Hematopoietic multipotent progenitor cell treated with erythropoietin and hydrocortisone succinate and interleukin-3 and kit ligand, for 4 days (in vitro differentiated cells): ENCODE measurements at places on chromosomes 16 and 17.
A peak's percentile ranks its signal among the peaks of the same experiment; 100 is the strongest.

DNA sequence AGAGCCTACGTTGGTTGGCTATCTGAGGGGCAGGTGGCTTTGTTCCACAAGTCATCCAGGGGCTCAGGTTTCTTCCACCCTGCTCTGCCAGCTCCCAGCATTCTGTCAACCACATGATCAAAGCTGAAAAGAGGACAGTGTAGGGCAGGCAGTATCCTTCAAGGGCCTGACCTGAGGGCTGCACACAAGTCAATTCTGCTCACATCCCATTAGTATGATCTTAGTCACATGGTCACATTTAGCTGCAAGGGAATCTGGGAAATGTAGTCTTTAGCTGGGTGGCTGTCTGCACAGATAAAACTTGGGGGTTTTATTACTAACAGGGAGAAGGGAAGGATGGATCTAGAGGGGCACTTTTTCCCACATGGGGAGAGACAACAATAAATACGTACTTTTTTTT, 97.3 kb downstream of the SALL1 start:
- peak; percentile 8 for DNase-seq

GRCh38 chr17:60577147-60577915, 22.7 kb upstream of the PPM1D start:
- DNase-seq = peak; percentile 66

- DNase-seq = peak; percentile 30
Observed at GRCh38 chr17:7888184-7888920, at the start of gene CHD3. Gene CHD3 (plus strand): TSS chr17:7888789. CDS start chr17:7889001, 212 bp downstream.

DNA sequence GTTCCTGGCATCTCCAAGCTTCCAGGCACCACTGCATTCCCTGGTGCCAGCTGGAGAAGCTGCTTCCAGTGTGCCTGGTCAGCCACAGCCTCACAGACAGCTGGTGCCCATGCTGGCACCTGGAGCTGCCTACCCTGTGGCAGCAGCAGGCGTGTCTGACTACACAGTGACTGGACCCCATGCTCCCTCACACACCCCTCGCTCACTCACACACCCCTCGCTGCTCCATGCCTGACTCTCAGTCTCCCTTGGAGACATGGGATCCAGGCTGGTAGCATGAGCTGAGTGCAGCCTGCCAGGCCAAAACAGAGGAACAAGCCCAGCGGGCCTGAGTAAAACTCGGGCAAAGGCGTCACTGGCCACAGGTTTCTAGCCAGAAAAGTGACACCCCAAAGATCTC, 59.1 kb upstream of the SMIM36 start:
- no peak for DNase-seq

- peak; percentile 47 for DNase-seq
Observed at GRCh38 chr16:17345043-17345442, 125.7 kb downstream of the XYLT1 start.

- peak; percentile 95 for DNase-seq
Observed at GRCh38 chr16:1820096-1820945, 6.3 kb downstream of the HAGH start.

DNA sequence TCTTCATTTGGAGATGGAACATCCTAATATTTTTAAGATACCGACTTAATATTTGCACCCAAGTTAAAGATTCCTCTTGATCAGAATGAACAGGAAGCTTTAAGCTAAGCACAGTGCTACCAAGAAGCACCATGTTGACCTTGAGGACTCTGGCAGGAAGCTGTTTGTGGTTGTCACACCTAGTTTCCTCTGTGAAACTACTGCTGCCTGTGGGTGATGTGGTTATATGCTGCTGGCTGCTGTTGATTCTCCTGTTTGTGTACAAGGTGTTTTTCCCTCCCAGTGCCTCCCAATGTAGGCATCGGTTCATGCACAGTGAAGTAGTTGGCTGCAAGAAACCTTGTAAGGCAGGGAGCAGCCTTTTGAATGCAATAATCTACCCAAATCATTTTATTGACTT, 23.4 kb downstream of the RBL2 start:
- DNase-seq = peak; percentile 66

- no peak for DNase-seq
Observed at GRCh38 chr17:11309033-11309432, 68.0 kb downstream of the SHISA6 start.

DNA sequence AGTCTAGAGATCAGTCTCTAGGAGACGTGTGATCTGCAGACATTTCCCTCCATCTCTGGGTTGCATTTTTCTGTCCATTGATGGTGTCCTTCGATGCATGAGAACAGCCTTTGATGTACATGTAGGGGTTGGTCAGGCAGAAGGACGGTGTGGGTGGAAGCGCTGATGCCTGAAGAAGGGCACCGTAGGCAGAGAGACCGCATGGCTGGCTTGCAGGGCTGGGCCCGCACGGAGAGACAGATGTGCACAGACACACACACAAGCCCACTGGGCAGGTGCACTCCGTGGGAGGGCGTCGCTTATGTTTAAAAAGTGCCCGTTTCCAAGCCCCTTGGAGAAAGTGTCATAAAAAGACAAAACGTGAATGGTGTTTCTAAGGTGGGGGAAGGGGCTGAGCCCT, 15.7 kb upstream of the WFIKKN1 start:
- no peak for DNase-seq

- DNase-seq = no peak
Observed at GRCh38 chr17:20315821-20316220, 151.5 kb downstream of the LGALS9B start.

GRCh38 chr17:530851-531250, 178.2 kb upstream of the RPH3AL start:
- DNase-seq = no peak

DNA sequence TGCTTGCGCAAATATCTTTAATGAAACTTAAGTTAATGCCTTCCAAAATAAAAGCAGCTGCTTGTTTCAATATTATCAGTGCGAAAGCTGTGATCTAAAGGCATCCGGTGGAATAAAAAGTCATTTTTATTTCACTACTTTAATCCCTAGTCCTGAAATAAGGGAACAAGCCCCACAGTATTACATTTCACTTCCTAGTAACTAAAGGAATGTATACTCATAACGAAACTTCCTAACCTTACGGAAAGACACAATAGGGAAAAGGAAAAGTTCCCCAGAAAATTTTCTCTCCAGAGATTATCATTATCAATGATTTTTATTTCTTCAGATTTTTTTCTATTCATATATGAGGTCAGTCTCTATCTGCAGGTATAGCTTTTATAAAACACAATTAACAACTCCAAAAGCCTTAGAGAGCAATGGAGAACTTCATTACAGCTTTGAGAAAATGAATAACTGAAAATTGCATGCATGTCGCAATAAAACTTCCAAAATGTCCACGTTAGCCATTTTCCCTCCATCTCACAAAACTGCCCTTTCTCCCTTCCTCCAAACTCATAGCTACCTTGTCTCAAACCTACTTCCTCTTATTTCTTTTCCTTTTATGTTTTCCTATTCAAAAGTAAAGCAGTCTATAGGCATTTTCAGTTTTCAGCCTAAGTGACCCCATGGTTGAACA, 154.3 kb upstream of the MED13 start:
- no peak for DNase-seq

- peak; percentile 84 for DNase-seq
Observed at GRCh38 chr16:720447-720989, 428 bp upstream of the ANTKMT start.

- no peak for DNase-seq
Observed at GRCh38 chr17:82569621-82570020, 50.1 kb downstream of the FOXK2 start.

GRCh38 chr16:6616746-6617145, 715.9 kb upstream of the RBFOX1 start:
- DNase-seq = no peak

- DNase-seq = no peak
Observed at GRCh38 chr16:79847101-79847500, 246.6 kb upstream of the MAF start.

- no peak for DNase-seq
Observed at GRCh38 chr16:87690911-87691685, 74.7 kb downstream of the KLHDC4 start.

- no peak for DNase-seq
Observed at GRCh38 chr17:69978056-69978646, 96.9 kb upstream of the KCNJ16 start.

DNA sequence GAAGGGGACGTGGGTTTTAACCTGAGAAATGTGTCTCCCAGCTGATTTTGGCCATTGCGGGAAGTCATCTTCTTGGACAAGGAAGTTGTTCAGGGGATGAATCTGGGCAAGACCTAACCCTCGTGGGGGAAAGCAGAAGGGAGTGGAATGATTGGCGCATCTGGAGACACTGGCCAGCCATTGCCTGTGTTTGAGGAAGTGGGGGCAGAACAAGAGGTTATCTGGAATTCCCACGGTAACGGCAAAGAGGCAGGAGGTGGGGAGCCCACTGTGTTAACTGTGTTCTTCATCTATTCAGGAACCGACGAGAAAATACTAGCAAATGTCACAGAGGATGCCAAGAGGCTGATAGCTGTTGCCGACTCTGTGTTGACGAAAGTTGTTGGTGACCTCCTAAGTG, 66.9 kb downstream of the RNF213 start:
- peak; percentile 74 for DNase-seq

DNA sequence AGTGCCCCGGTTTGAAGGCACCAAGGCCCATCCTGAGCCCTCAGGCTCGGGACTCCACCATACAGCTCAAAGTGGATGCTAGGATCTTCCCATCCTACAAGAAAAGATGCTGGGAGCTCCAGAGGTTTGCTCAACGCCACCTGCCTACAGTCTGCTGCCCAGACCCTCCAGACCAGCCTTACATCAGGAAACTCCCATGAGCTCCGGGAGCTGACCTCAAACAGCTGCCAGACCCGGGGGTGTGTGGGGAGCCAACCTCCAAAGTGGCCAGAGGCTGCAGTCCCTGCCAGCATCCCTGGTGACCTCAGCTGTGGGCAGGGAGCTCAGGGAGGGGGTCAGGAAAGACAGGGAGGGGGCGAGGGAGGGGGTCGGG, 43.8 kb downstream of the C16orf82 start:
- DNase-seq = no peak

DNA sequence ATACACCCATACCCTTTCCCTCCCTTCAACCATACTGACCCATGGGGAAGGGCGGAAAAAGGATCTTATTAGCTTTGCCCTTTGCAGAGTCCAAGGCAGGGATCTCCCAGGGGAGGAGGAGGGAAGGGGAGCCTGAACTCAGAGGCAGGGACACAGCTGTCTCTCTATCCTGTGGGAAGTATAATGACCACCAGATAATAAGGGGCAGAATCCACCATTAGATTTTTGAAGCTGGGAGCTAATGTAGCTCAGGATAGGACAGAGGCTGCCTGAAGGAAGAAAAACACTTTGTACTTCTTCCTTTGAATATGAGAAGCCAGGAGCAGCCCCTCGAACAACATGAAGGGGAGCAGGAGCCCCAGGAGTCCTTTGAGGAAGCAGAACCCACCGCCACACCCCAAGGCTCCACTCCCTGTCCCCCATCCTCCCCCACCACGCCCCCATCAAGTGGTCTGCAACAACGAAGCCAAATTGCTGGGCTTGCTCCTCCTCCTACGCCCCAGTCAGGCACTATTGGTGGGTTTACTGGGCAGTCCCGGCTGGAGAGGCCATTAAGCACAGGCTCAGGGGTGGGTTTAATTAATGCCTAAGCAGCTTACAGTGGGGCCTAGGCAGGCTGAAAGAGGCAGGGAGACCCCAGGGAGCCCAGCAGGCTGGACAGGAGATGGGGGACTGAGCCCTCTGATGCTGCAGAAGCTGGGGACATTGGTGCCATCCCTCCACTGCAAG, 5.3 kb downstream of the MPP2 start:
- DNase-seq = no peak

DNA sequence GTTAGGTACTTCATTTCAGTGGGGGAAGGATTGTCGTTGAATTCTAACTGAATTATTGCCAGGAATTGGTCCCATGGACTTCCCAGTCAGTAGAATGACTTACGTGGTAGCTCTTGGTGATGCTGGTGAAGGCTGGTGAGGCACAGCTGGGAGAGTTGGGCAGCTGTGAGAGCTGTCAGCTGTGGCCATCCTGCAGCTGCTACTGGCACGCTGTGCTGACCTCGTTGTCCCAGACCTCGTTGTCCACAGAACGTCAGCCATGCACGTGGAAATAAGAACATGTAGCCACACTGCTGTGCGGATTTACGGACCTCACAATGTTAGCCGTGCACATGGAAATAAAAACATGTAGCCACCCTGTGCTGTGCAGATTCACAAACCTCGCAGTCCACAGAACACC, 102.3 kb downstream of the NPIPB11 start:
- DNase-seq = no peak

DNA sequence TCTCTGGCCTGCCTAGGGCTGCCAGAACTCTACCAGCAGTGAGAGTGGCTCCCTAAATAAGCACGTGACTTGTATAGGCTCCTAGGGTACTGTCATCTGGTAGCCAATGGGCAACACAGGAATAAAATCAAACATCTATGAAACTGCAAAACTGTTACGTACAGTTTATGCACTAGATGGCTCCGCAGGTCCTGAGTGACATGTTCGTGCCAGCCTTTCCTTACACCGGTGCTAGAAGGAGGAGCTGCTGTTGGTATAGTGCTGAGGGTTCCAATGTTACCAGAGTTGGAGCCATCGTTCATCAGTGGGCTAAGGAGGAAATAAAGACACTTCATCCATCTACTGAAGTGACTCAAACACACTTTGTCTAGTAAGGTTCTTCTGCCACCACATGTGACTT, 63.2 kb upstream of the TRAP1 start:
- DNase-seq = peak; percentile 79

GRCh38 chr16:56317998-56318826, 107.1 kb downstream of the AMFR start:
- peak; percentile 88 for DNase-seq

DNA sequence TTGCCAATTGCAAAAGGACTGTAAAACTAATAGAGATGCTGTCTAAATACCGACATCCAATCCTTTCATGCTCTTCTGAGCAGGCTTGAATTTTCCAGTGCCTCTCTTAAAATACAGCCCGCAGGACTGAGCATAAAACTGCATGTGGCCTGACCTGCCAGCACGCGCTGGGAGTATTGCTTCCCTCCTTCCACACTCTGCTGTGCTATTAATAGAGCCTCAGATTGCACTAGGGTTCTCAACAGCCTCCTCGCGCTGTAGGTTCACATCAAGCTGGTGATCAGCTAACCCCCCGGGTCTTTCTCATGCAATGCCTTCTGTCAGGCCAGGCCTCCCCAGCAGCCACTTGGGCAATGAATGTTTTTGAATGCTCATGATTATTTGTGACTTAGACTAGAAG, 14.2 kb upstream of the MSI2 start:
- DNase-seq = no peak

DNA sequence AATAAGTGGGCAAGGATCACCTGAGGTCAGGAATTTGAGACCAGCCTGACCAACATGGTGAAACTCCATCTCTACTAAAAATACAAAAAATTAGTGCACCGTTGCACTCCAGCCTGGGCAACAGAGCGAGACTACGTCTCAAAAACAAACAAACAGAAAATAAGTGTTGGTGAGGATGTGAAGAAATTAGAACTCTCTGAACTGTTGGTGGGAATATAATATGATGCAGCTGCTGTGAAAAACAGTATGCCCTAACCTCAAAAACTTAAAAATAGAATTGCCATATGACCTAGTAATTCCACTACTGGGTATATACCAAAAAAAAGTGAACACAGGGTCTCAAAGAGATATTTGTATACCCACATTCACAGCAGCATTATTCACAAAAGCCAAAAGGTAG, 26.1 kb downstream of the GLG1 start:
- DNase-seq = no peak

GRCh38 chr17:80080081-80080480, 21.3 kb upstream of the GAA start:
- no peak for DNase-seq
